ENCODE measurements at places on chromosomes 11 and 22. TPM values are rescaled to one million over a fixed set of nuclear protein-coding genes. Genes with fewer than 3 reads are reported as not detected.

DNA sequence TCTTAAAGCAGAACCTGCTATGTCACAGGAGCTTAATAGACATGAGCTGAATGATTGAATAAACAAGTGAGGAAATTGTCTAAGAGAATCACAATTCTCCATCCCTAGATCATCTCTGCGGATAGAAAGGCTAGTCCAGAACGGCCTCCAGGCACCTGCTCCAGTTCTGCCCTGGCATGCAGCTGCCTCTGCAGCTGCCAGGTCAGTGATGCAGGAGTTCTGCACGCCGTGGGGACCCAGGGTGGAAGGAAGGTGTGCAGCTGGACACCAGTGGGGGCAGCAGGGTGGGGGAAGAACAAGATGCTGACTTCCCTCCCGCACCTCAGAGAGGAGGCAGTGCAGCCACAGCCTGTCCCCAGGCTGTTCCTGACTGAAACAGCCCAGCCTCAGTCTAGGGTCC lies 192.1 kb upstream of the NCAM1 start:
- no peak overlapping the region for H3K4me3 ChIP-seq
- H3K4me1 ChIP-seq: no peaks in the 10 kb centered on the region
- H3K27ac ChIP-seq: no peak overlapping the region
- DNase-seq: no peak
- no peaks in the 10 kb centered on the region for H3K27me3 ChIP-seq

- H3K36me3 ChIP-seq: peaks cover 10% of the 10 kb centered on the region
- H3K27ac ChIP-seq: no peak overlapping the region
- H3K27me3 ChIP-seq: no peaks in the 10 kb centered on the region
- peak; percentile 44 for DNase-seq
- H3K4me3 ChIP-seq: no peak overlapping the region
- H3K4me1 ChIP-seq: peaks cover 60% of the 10 kb centered on the region
These were observed 8.0 kb upstream of the AHNAK start for GRCh38 chr11:62554387-62555167.

GRCh38 chr22:19471572-19471971 lies 7.4 kb downstream of the UFD1 start:
- no peaks in the 10 kb centered on the region for H3K27me3 ChIP-seq
- H3K4me3 ChIP-seq: no peak overlapping the region
- no peak overlapping the region for H3K27ac ChIP-seq
- H3K4me1 ChIP-seq: no peaks in the 10 kb centered on the region

DNA sequence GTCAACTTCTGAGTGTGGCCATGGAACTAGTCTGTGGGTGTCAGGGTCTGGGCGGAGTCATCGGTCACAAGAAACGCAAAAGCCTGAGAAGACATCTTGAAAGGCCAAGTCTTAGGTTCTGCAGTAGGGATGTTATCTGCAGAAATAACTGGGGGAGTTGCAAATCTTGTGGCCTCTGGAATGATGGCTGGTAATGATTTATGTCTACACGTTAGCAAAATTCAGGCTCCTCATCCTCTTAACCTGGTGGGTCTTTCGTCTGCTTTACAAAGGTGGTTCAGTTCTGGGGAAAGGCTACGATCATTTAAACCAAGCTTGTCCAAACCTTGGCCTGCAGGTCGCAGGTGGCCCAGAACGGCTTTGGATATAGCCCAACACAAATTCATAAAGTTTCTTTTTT lies 7.4 kb upstream of the CYB5R3 start:
- DNase-seq: no peak
- H3K27me3 ChIP-seq: no peaks in the 10 kb centered on the region
- no peak overlapping the region for H3K27ac ChIP-seq
- H3K4me3 ChIP-seq: no peak overlapping the region
- no peaks in the 10 kb centered on the region for H3K4me1 ChIP-seq
- H3K36me3 ChIP-seq: no peaks in the 10 kb centered on the region

DNA sequence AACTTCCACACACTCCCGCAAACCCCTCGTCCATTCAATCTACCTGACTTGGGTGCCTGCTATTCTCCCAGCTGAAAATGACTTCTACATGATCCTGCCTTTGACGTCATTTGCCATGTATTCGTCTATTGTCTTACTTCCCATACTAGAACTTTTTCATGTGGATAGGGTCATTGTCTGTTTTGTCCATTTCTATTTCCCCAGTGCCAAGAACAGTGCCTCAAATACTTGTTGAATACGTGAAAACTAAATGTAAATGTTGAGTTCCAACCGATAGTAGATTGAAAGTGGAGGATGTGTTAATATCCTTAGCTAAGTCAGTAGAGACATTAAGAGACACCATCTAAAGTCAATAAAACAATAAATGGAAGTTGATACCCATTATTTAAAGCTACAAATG lies 935 bp downstream of the TRIM68 start:
- peaks cover 4% of the 10 kb centered on the region for H3K4me1 ChIP-seq
- no peaks in the 10 kb centered on the region for H3K27me3 ChIP-seq
- no peak for DNase-seq
- H3K27ac ChIP-seq: no peak overlapping the region
- peak overlapping the region; percentile 64 for H3K4me3 ChIP-seq

DNA sequence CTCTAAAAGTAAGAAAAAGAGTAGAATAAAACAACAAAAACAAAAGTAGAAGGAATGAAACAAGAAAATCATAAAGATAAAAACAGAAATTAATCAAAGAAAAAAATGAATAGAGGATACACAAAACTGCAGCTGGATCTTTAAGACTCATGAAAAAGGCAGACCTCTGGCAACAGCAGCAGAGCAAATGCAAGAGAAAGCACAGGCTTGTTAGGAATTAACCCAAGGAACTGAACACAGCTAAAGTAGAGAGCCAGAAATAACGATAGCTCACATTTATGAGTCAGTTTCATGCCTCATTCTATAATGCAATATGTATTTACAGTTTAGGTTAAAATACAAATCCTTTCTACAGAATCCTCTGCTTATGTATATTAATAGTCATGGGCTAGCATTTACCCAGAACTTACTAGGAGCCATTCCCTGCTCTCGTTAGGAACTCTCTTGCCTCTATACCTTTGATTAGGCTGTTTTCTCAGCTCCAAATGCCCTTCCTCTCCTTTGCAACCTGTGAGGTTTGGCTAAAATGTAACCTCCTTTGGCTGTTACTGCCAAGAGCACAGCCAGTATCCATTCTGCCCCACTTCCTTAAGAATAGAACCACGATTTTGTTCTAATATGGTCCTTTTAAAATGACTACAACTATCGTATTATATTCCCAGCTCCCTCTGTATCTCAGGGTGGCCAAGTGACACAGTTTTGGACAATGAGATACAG lies 38.3 kb upstream of the NFAM1 start:
- H3K4me1 ChIP-seq: no peaks in the 10 kb centered on the region
- no peak overlapping the region for H3K4me3 ChIP-seq
- no peak for DNase-seq
- no peaks in the 10 kb centered on the region for H3K27me3 ChIP-seq
- no peak overlapping the region for H3K27ac ChIP-seq

DNA sequence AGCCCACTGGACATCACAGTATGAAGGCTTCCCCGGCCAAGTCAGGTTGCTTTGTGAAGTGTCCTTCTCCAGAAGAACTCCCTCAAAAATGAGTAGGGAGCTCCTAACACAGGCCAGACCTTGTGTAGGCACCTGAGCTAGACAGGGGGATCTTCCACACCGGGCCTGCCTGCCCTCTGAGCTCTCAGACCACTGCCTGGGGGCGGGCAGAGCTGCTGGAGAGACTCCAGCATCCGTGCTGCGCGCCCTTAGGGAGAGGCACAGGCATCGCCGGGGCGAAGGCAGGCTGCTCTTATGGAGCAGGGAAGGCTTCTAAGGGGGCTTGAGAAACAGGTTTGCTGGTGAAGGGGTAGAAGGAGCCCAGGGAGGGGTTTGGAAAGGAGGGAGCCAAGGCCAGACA lies 4.4 kb downstream of the KCNJ5 start:
- no peak overlapping the region for H3K4me3 ChIP-seq
- no peak for DNase-seq
- H3K36me3 ChIP-seq: no peaks in the 10 kb centered on the region
- H3K27me3 ChIP-seq: peaks cover 84% of the 10 kb centered on the region
- no peak overlapping the region for H3K27ac ChIP-seq

DNA sequence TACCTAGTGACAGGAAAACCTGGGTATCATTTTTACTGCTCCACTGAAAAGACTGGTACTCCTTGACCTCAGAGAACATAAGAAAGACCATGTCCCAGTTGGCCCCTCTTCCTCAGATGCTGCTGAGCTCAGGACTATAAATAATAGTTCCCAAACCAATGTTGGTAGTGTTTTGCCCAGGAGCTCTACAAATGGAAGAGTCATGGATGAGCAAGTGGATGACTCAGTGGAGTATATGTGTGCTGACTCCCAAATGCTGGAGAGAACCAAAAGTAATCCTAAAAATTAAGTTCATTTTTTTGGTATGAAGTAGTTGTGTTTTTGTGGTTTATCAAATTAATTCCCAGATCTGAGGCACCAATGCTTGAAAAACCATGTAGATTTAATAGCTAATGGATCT lies 482.0 kb downstream of the KCNA4 start:
- H3K4me1 ChIP-seq: no peaks in the 10 kb centered on the region
- H3K36me3 ChIP-seq: no peaks in the 10 kb centered on the region
- no peak for DNase-seq
- H3K4me3 ChIP-seq: no peak overlapping the region
- no peak overlapping the region for H3K27ac ChIP-seq

The LINC01488 gene
- 0.09 TPM for total RNA-seq

The CSRP3 gene
- total RNA-seq: not detected
